Hair follicular keratinocyte (primary cell): ENCODE measurements at places on chromosomes 1 and 21. TPM values are rescaled to one million over a fixed set of nuclear protein-coding genes. Genes with fewer than 3 reads are reported as not detected.

DMRTA2 gene
- not detected in 2 replicates for total RNA-seq

G0S2 gene
- 219 and 961 TPM in 2 replicates for total RNA-seq

LIN9 gene
- total RNA-seq = 4.1 and 9.6 TPM in 2 replicates

DUSP10 gene
- total RNA-seq = 4.4 and 9.1 TPM in 2 replicates

APOBEC4 gene
- total RNA-seq = not detected in 2 replicates

NFYC gene
- total RNA-seq = 24.7 and 29.5 TPM in 2 replicates

C1orf94 gene
- total RNA-seq = not detected in 2 replicates

CCDC181 gene
- 0.31 TPM in 1 of 2 replicates, not detected in the other for total RNA-seq

SLAMF7 gene
- total RNA-seq = 0.19 and 1.0 TPM in 2 replicates

SERTAD4 gene
- 0.70 and 2.2 TPM in 2 replicates for total RNA-seq

ARL8A gene
- total RNA-seq = 25.4 and 32.6 TPM in 2 replicates

PLA2G2F gene
- total RNA-seq = not detected in 2 replicates
